Stimulated activated CD4-positive, alpha-beta T cell treated with anti-CD3 and anti-CD28 coated beads, Interleukin-1b, Interleukin-23, amount 100 ng/mL, for 1 hour (primary cell): ENCODE measurements at places on chromosomes 2 and 18.

DNA sequence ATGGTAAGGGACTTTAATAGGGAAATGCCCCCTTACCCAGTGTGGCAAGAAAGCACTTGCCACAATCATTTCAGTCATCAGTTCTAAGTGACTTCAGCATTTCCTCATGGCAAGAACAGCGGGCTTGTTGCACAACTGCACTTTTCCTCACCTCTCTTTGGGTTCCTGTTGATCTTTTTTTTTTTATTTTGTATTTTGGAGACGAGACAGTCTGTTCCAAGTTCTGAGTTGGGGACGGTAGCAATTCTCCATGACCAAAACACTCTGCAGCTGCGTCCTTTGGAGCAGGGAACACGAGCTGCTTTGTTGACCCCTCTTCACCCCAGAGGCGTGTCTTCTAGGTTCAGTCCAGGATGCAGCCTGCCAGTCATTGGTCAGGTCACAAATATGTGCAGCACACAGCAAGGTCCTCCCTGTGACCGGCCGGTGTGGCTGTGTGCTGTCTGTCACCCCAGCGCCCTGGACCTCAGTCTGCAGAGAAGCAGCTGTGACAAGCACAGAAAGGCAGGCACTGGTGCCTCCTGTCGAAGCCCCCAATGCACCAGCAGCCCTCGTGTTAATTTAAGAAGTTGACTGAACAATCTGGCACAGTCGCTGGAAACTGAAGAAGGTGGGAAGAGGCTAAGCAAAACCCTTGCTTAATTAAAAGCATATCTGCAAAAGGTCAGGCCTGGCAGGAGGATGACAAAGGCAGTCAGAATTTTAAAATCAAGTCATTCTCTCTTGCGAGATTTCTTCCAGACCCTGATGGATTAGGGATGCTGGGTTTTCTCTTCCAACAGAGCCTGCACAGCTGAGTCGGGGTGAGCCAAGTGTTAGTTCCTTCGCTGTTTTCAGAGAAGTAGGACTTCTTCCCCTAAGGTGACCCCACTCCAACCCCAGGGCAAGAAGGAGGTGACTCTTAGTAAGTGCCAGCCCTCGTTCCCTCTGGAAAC is 96.7 kb upstream of the COPS8 start:
- no peak for DNase-seq

DNA sequence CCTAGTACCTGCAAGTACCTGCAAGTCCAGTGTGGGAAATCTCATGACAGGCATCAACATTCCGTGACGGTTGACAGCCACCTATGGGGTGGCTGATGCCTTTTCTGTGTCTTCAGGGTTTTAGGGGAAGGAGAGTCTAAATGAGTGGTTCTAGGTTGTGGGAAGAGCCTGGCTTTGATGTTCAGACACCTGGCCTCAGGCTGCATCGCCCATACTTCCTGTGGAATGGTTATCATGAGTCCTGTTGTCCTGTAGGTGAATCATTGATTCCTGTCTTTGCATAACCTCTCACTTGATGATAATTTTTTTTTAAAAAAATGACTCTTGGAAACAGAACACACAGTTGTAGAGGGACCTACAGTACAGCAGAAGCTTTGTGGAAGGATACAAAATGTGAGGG is 108.9 kb downstream of the NEDD4L start:
- no peak for DNase-seq

DNA sequence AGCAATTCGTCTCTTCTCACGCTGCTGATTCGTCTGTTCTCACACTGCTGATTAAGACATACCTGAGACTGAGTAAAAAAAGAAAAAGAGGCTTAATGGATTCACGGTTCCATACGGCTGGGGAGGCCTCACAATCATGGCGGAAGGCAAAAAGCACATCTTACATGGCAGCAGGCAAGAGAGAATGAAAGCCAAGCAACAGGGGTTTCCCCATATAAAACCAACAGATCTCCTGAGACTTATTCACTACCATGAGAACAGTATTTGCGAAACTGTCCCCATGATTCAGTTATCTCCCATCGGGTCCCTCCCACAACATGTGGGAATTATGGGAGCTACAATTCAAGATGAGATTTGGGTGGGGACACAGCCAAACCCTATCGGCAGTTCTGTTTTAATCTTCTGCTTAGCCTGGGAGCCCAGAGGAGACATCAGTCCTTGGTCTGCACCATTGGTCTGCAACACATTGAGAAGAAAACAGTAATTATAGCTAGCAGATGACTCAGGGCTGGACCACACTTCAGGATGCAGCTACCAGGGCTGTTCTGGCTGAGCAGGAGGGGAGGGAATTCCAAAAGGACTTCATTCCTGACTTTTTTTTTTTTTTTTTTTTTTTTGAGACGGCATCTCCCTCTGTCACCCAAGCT is 69.4 kb downstream of the CABLES1 start:
- DNase-seq = no peak

DNA sequence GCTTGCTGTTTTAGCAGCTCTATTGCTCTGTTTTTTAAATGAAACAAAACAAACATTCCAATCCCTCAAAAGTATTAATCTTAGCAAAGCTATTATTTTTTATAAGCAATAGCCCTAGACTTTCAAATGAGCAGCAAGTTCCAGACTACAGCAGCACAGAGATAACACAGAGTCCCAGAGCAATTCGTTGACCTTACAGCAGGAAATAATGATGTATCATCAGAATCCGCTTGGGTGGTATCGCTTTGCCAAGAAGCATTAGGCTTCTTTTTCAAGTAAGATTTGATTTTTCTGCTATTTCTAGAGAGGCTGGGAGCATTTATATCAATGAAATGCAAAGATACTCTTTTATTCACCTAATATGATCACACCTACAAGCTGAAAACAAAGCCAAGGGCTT is 209.7 kb downstream of the DLGAP1 start:
- no peak for DNase-seq

DNA sequence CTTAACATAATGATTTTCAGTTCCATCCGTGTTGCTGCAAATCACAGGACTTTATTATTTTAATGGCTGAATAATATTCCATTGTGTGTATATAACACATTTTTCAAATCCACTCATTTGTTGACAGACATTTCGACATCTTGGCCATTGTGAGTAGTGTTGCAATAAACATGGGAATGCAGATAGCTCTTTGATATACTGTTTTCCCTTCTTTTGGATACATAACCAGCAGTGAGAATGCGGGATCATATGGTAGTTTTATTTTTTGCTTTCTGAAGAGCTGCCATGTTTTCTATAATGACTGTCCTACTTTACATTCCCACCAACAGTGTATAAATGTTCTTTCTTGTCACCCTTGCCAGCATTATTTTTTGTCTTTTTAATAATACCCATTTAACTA is 420.3 kb upstream of the CHAC2 start:
- DNase-seq = no peak

DNA sequence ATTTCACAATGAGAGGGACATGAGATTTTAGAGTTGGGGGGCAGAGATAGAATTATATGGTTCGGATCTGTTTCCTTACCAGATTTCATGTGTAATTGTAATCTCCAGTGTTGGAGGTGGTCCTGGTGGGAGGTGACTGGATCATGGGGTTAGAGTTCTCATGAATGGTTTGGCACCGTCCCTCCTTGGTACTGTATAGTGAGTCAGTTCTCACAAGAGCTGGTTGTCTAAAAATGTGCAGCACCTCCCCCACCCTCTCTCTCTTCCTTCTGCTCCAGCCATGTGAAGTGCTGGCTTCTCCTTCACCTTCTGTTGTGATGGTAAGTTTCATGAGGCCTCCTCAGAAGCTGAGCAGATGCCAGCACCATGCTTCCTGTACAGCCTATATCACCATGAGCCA is 138.1 kb downstream of the SCG2 start:
- DNase-seq = no peak

DNA sequence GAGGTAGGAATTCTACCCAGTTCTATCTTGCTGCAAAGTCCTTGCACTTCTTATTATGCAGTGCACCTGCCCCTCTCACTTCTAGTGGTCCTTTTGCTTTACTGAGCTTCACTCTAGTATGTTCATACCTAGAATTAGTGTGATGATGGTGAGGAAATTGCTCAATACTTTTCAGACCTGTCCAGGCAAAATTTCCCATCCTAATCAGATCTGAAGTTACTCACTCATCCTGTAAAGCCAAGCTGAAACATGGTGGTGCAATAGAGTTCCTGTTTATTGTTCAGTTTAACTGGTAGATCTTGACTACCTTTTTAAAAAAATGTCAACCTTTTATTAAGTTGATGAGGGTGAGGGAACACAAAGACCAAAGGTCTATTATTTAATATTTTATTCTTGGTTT is 12.6 kb upstream of the FIGN start:
- no peak for DNase-seq

- DNase-seq = no peak
Observed at GRCh38 chr18:68992719-68993482, 195.0 kb downstream of the CCDC102B start.

GRCh38 chr18:41938445-41938844 is 16.6 kb upstream of the PIK3C3 start:
- no peak for DNase-seq

DNA sequence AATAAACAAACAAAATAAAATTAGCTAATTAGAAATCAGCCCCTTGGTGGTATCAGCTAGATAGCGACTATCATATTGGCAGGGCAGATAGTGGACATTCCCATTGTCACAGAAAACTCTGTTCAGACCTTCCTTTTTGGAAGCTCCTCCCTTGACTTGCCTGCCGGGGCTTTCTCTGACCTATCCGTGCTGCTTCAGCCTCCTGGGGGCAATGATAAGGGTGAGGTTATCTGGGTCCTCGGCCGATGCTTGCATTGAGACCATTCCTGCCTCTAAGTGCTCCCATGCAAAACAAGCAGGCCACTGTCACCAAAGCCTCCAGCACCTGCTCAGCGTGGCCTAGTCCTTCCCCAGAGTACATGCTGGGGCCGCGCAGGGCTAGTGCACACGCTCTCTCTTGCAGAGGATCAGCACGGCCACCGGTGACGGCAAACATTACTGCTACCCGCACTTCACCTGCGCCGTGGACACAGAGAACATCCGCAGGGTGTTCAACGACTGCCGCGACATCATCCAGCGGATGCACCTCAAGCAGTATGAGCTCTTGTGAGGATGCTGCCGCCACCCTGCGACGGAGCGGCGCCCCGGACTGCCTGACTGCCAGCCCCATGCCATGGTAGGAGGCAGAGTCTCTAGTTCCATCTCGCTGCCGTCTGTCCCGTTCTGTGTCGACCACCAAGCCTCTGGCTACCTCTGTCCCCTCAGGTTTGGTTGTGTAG is 27.4 kb downstream of the MPPE1 start:
- DNase-seq = no peak

GRCh38 chr2:159944874-159945273 is 117.5 kb downstream of the PLA2R1 start:
- DNase-seq = no peak

DNA sequence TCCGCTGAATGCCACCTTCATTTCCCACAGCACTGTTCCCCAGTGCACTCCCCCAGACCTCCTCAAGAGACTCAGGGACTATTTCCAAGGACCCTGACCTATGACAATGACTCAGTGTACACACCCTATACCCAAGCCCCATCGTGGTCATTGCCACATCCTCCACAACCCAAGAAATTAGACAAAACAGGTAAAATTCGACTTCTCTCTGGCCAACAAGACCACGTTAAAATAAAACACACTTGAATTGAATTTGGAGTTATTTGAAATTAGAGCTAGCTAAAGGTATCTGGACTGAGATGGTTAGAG is 126.4 kb upstream of the NCK2 start:
- DNase-seq = no peak

GRCh38 chr18:50268022-50268747 is 1.9 kb upstream of the CFAP53 start:
- DNase-seq = peak; percentile 68

DNA sequence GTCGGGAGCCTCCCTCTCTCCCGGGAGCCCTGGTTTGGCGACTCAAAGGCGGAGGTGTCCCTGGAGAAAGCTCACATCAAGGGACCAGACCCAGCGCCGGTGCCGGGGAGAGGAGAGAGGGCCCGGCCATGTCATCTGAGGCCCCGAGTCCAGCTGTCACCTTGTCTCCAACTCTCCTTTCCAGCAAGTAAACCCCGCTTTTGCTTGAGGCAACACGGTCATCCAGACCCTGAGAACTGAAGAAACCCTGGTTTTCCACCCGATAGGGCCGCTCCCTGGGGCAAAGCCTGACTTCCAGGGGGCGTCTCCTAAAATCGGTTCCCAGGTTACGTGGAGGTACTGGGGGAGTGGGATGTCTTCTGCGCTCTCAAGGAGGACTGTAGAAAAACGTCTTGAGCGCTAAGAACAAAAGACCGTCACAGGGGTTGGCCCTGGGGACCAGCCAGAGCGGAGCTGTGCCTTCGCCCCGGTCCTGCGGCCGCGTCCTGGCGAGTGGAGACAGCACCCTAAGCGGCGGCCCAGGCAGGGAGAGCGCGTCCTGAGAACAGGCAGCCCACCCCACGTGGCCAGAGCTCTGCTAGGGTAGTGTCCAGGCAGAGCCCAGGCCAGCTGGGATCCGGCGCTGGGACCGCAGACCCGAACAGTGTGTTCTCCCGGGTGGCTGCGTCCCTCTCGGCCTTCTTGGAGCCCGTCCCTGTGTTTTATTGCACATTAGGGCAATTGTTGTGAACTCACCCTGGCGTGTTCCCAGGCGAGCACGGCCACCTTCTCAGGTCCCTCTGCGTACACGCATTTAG is 55.7 kb downstream of the TMEM18 start:
- no peak for DNase-seq

DNA sequence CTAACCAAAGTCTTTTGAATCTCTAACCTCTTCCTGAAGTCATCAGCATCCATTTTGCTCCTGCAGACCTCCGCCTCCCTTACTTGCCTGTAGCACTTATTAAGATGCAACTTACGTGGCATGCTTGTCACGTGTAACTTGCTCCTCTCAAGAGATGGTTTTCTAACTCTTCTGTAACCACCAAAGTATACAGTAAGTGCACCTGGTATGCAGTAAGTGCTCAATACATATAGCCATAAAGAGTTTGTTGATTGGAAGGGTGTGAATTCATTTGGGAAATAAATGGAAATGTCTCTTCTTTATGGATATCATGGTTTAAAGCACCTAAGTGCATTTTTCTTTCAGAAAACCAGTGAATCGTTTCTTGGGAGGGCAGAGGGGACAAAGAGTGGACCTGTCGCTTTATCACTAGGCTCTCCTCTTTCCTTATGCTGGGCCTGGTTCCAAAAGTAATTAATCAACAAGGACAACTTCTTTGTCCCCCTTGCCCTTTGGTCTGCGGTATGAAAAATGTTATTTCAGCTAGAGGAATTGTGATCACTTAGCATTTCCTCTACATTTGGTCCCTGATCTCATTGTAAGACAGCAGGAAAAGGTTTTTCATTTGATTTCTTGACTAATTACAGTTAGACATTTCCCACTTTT is 370.0 kb upstream of the SPRED2 start:
- no peak for DNase-seq

DNA sequence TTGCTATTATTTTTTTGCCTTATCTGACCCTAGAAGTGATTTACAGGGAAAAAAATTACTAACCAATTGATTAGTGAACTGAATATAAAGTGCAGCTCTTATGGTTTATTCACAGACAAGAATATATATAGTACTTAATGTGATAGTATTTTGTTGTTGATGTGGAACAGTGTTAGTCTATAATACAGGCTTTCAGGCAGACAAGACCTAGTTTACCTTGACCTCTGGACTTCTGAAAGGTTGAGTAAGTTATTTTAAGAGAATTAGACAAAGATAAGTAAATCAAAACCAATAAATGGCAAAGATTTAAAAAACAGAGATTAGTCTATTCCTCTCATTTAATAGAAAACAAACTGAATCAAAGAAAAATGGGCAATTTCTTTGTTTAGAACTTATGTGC is 46.0 kb downstream of the SCN1A start:
- no peak for DNase-seq
